ENCODE measurements at places on chromosomes 4 and X.

- no peak for DNase-seq
These were observed 62.2 kb upstream of the IL13RA1 start for GRCh38 chrX:118665204-118665603.

DNA sequence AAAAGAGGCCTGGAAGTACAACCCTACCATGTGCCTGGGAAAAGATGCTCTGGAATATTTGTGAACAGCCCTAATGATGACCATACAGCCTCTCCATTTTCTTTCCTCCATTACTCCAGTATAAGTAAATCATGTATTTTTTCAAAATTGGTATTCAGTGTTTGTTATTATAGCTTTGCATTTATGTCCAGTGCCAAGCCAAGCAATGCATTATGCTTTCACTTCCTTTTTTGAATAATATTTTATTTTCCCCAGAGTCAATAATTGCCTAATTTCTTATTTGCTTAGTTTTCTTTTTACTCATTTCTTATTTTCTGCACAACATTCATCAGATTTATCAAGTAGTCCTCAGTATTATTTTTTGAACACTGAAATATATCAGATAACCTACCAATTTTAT lies 49.3 kb upstream of the EOLA2 start:
- DNase-seq: no peak

DNA sequence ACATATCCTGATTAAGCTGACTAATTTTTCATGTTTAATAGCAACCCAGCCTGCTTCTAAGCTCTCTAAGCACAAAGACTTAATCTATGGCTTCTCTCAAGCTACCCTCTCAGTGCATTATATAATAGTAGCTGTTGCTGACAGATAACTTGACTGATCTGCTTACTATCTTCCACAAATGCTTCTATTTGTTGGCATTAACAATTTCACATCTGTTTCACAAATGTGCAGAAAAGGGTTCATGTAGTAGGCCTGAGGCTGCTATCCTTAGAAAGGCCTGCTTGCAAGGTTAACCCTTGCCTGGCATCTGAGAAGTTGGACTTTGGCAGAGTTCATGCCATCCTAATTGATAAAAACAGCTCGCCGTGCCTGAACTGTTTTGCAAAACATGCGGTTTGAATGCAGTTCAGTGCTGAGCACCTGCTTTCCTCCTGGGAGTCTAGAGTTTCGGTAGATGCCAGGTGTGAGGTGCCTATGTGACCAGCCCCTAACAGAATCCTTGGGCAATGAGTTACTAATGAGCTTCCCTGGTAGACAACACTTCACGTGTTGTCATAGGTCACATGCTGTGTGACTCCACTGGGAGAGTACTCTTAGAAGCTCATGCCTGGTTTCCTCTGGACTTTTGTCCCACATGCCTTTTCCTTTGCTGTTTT lies 68.4 kb downstream of the NSG1 start:
- no peak for DNase-seq

- DNase-seq: no peak
These were observed 1311.6 kb downstream of the RAPGEF2 start for GRCh38 chr4:160414496-160414895.

- DNase-seq: no peak
These were observed 114.2 kb downstream of the SMIM20 start for GRCh38 chr4:26028133-26028792.

- DNase-seq: no peak
These were observed 4.1 kb downstream of the MSANTD1 start for GRCh38 chr4:3252831-3253641.

- no peak for DNase-seq
These were observed 58.3 kb upstream of the PHOX2B start for GRCh38 chr4:41806807-41807206.

GRCh38 chr4:123409334-123409733 lies 12.7 kb downstream of the SPRY1 start:
- DNase-seq: no peak

DNA sequence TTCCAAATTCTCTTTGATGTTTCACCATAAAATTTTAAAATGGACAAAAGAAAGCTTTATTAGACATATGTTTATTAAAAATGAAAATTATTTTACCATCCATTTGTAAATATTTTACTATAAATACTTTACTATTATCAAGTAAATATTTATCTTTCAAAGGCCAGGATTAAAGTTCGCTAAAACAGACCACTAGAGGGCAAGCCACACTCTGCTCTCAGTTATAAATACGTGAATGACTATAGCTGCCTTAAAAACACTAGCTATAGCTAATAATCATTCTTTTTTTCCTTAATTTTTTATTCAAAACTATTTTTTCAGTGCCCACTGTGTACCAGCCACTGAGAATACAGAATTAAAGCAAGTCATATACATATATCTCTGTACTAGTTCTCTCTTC lies 38.6 kb downstream of the UNC5C start:
- DNase-seq: peak; percentile 26

- DNase-seq: peak; percentile 17
These were observed 33.7 kb upstream of the MSL3 start for GRCh38 chrX:11724122-11725017.

DNA sequence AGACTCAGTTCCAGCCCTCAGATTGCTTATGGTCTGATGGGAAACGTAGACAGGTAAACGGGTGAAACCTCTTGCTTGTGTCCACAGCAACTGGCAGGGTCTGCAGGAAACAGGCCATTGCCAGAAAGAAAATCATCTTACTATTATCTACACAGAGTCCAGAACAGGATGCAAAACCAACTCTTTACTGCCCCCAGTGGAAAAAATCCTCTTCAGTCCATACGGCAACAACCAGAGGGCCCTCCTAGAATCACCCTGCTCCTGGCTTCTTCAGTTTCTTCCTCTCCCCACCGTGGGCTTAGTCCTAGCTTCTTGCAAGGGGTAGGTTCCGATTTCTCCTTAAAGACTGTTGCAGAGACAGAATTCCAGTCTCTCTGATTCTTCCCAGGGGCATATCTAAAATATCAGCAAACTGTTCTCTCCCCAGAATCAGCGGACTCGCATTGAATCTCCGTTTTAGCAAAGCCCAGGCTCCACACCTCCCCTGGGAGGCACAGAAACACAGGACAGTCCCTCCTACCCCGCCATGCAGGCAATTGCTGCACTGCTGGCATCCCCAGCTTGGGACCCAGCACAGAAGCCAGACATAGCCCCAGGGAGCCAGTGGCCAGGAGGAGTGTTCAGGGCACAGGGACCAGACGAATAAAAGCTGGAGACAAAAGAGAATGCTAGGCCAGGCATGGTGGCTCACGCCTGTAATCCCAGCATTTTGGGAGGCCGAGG lies 41.0 kb upstream of the SH3RF1 start:
- peak; percentile 57 for DNase-seq

GRCh38 chr4:7192252-7193029 lies at the start of gene SORCS2:
Gene SORCS2, plus strand, starts transcription at chr4:7192538.
- peak; percentile 64 for DNase-seq

DNA sequence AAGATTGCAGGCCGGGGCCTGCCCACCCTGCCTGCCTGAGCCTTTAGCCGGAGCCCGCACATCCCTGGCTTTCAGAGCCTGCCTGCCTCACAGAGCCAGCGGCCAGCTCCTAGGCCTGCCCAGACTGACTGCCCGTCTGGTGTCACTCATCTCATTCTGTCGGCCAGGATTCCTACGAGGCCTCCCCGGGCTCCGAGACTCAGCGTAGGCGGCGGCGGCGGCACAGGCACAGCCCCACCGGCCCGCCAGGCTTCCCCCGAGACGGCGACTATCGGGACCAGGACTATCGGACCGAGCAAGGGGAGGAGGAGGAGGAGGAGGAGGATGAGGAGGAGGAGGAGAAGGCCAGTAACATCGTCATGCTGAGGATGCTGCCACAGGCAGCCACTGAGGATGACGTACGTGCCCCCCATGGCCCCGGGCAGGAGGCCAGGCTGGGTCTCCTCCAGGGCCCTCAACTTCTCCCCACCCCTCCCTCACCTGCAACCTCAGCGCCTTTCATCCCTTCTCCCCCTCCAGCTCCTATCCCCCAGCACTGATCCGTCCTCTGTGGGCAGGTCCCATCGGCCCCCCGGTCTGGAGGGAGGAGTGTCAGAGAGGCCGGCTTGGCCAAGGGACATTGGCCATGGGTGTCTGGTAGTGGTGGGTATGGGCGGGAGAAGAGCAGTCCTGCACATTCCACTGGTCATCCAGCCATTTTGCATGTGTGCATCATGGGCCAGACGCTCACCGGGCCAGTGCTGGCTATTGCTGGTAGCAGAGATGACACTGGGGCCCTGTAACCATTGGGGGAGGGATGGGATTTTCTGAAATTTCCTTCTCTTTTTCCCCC lies 22.6 kb upstream of the UBA1 start:
- no peak for DNase-seq

DNA sequence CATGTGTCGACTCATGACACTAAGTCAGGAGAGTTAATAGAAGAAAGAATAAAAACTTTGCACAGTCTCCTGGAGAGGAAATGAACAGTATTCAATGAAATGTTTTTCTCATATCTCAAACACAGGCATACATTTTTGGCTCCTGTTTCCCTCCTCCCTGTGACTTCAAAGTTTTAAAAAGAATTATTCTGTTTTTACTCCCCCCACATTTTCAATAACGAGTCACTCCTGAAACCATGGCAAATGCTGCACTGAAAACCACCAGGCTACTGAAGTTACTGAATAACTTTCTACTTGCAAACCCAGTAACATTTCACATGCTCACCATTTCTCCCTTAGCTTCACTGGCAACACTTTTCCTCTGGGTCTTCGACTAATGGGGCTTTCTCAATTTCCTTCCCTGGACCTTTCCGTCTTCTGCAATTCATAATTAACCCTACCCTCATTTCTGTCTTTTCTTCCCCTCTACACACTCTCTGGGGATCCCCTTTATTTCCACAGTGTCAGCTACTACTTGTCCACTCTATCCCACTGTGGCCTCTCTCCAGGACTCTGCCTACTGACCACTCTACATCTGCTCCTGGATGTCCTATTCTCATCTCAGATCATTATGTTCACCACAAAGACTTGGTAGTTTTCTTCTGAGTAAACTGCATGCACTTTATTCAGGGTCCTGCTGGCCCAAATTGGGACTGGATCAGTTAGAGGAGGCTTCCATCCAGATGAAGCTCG lies 225.8 kb upstream of the ETNPPL start:
- DNase-seq: no peak

DNA sequence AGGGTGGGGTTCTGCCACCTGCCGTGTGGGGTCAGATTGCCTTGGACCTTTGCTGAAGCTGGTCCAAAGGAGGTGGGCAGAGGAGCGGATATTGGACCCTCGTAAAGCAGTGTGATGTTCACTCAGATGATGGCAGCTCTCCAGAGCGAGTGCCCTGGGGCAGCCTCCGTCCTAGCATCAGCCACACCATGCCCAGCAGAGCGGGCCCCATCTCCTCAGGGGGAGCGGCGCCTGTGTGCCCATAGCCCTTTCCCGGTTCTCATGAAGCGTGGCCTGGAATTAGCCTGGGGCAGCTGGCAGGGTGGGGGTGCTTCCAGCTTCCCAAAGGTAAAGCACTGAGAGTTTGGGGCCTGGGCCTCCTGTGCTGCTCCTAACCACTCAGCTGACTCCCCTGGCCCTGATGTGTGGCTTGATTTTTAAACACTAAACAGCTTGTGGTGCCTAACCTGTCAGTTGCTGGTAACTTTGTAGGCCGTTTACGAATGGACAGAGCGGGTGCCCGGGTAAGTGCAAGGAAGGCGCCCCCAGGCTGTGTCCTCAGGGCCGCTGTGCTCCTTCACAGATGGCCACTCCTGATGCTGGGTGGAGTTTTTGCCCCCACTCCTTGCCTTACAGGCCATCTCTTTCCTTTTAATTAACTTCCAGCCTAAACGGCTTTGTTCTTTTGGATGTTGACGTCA lies 36.0 kb downstream of the NOP14 start:
- no peak for DNase-seq

GRCh38 chr4:110633358-110634341 lies 10.8 kb upstream of the PITX2 start:
- DNase-seq: no peak

DNA sequence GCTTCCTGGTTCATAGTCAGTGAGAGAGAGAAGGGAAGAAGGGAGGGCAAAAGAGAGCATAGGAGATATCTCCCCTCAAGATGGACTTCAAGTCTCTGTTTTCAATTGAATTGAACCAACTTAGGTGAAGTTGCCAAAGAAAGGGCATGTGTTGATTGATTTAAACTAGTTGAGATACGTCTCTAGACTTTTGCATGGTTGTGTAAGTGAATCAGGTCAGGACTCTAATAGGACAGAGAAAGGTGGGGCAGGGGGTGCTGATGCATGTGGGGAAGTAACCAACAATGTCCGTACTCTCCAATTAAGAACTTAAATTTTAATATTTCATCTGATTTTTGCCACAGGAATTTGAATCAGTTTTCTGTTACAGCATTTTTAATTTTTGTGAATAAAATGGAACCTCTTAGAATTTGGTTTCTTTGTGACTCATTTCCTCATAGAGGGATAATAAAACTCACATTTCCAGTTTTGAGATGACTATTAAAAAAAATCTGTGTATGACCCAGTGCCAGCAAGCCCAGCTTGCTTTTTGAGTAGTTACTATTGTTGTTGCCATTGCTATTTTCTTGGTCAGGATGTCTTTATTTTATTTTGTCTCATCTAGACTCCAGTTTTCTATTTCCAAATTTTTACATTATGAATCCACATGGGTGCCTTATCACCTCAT lies 37.3 kb downstream of the SLIT2 start:
- no peak for DNase-seq

DNA sequence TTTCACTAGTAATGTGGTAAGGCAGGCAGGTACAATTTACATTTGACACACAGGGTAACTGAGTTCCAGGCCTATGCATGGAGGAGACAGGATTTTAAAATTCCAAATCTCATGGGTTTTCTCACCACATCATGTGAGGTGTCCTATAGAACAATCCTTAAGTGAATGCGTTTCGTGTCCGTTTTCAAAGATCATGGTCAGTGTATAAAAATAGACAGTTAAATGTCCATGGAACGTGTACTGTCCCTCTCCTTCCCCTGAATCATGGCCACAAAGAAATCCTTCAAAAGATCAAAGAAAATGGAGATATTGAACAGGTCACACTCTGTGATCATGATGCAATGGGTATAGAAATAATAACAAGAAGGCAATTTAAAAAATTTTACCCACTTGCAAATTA lies 42.0 kb downstream of the LIMCH1 start:
- no peak for DNase-seq

GRCh38 chrX:32571579-32571978 lies 639.8 kb downstream of the DMD start:
- no peak for DNase-seq

DNA sequence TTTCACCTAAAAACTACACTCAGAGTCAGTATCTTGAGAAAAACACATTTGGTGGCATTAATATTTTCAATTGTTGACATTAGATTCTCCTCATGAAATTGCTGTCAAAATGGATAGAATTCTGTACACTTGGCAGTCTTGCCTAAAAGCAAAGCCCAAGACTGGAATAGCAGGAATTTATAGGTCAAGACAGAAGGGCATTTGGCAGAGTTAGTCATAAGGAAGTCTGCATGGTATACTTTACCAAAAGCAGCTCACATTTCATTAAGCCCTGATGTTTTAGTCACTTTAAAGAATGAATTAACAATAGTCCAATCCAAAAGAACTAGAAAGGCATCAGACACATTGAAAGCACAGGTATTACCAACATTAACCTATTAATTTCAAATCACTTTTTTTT lies 7.1 kb downstream of the CCDC160 start:
- DNase-seq: no peak

GRCh38 chrX:152259150-152259549 lies 120.8 kb upstream of the MAGEA10 start:
- no peak for DNase-seq
